ENCODE measurements at places on chromosomes 1 and 21.
A peak's percentile ranks its signal among the peaks of the same experiment; 100 is the strongest.

- no peak for DNase-seq
Observed at GRCh38 chr1:18722270-18722669, 91.6 kb downstream of the PAX7 start.

DNA sequence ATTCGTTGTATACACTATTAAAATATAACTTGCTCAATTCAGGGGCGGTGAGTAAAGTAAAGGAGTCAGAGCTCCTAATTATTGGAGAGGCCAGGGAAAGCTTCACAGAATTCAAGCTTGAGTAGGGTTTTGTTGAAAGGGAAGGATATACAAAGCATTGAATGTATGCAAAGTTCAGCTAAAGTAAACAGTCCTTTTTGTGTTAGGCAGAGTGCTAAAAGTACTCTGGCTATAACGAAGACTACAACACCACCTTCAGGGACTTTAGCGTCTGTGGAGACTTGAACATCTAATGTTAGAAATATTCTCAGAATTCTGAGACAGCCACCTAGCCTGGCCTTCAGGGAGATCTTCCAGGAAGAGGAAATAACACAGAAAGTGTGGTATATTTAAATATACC lies 1.1 kb downstream of the FALEC start:
- no peak for DNase-seq

- DNase-seq, result no peak
Observed at GRCh38 chr1:8763888-8764287, 53.6 kb downstream of the RERE start.

- DNase-seq, result no peak
Observed at GRCh38 chr1:100516857-100517256, 21.1 kb upstream of the GPR88 start.

GRCh38 chr21:44301961-44302406 lies 2.1 kb downstream of the PFKL start:
- DNase-seq, result no peak

DNA sequence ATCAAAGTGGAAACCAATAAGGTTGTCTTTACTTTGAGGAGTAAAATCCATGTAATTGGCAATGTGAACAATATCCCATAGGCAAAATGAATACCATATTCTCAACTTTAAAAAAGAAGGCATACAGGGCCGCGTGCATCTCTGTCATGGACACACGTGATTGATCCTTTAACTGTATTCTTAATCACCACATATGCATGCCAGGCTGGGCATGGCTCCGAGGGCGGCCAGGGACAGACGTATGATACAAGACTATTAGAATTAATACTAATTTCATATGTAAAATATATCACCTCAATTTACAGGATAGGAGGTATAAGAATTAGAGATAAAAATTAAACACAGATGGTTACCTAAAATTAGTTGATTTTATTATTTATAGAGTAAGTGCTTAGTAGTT lies 11.2 kb downstream of the RGS21 start:
- DNase-seq, result no peak

DNA sequence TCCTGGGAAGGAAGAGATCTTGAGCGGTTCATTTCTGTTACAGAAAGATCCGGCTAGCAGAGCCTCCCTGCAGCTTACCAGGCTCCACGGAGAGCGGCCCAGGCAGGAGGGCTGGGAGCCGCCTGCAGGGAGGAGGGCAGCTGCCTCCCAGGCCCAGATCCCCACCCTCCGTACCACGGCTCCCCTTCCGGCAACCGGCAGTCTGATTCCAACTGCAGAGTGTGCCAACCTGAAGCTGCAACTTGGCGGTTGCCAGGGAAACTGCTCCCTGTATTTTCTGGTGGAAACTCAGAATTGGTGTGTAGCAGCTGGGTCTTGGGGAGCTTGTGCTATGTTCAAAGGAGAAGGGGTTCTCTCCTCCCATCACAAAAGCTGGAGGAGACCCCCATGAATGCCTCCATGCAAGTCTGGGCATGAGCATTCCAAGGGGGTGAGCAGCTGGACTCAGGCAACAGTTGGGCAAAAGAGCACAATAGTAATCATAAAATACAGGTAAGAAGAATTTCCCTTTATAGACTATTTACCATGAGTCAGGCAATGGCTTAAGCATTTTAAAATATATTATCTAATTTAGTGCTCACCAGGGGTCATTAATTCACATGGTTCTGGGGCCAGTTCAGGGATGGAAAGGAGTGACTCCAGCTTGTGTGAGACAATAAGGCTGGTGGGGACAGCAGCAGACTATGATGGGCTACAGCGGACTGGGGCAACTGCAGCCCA lies 46.1 kb upstream of the KAZN start:
- DNase-seq, result no peak

DNA sequence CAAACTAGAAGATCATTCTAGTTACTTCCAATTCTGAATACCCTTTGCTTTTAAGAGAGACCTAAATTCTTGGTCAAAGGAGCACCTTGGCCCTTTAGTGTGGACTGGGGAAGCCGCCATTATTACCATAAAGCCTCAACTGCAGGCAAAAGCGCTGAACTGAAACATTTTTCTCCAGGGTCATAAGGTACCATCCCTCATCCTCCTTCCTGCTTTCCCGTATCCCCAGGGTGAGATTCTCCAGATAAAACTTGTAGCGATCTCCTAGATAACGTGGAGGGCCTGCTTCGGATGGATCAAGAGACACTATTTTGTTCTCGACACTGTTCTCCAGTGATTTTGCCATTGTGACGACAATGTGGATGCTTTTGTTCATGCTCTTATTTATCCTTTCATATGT lies 9.8 kb downstream of the SLAMF1 start:
- DNase-seq, result no peak

DNA sequence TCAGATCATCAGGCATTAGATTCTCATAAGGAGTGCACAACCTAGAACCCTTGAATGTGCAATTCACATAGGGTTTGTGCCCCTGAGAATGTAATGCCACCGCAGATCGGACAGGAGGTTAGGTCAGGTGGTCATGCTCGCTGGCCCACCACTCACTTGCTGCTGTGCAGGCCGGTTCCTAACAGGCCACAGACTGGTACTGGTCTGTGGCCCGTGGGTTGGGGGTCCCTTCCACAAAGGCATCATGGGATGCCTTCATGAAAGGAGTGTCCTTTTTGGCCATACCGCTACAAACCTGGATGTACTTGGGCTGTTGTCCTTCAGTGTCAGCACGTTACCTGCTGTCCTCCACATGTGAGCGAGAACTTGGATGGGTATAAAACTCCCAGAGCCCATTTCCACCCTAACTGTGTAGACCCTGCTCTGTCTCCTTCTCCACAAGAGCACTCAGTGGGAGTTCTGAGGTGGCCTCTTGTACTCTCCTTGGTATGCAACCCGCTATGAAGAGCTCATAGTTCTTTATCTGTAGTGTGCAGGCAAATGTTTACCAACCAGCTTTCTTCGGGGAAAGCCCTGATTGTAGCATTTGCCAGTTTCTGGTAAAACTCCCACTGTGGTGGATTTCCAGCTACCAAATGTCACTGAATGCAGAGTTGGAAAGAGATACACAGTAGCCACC lies 41.7 kb upstream of the SLC19A1 start:
- DNase-seq, result no peak

- no peak for DNase-seq
Observed at GRCh38 chr21:22961258-22961657, 1963.0 kb downstream of the NCAM2 start.

GRCh38 chr1:206575165-206575893 lies 36.9 kb downstream of the EIF2D start:
- peak; percentile 74 for DNase-seq

GRCh38 chr1:19049128-19049768 lies 92.8 kb upstream of the IFFO2 start:
- no peak for DNase-seq

DNA sequence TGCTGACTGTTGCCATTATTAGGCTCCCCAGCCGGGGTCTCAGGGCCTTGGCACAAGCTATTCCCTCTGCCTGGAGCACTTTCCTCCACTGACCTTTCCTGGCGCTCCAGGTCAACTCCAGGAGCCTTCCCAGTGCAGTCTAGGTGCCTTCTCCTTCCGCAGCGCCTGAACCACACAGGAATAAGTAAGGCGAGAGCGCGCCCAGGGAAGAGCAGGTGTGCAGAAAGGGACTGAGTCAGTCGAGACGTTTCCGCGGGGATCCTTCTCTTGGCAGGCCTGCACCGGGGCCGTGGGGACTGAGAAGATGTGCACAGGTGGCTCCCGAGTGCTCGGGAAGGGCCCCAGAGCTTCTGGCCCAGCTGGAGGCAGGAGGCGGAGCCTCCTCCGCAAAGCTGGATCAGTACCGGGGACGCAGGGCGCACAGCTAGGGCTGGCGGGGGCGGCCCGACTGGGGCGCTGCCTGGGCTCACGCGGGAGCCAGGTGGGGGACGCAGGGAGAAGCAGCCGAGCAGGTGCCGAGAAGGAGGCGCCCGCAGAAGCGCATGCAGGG lies 765 bp upstream of the BMP8A start:
- no peak for DNase-seq

DNA sequence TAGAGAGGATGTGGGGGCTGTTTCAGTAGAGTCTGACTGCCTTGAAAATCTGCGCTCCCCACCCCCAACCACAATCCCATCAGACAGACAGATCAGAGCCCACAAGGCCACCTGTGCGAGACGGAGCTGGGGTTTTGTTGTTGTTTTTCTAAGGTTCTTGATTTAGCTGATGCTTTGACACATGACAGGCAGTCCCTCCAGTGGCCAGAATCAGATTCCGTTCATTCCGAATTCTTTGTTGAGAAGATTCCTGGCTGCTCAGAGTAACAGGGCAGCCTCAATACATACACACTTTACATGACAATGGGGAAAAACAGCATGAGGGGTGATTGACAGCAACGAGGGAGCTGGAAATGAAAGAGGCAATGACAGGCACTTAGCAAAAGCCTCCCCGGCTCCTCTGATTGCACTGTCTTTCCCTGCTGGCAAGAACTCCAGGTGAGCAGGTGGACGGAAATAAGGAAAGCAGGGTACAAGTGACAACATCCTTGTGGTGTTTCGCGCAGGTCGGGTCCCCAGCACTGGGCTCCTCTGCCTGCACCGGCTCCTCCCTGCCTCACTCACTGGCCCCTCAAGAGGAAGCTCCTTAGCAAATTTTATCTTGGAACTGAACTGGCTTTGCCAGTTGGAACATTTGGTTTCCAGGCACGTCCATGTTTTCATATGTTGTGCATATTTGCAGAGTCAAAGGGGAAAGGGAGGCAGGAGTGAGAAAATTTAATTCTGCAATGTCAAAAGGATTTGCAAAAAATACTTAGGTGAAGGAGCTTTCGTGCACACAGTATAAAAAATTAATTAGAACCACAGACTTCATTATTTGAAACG lies 148.7 kb downstream of the PGBD5 start:
- DNase-seq, result no peak

- peak; percentile 60 for DNase-seq
Observed at GRCh38 chr1:209850342-209850979, 22.7 kb downstream of the UTP25 start.

- DNase-seq, result no peak
Observed at GRCh38 chr1:22828484-22829308, 118.1 kb downstream of the EPHB2 start.

- DNase-seq, result no peak
Observed at GRCh38 chr1:59310549-59311250, 13.8 kb downstream of the FGGY start.

DNA sequence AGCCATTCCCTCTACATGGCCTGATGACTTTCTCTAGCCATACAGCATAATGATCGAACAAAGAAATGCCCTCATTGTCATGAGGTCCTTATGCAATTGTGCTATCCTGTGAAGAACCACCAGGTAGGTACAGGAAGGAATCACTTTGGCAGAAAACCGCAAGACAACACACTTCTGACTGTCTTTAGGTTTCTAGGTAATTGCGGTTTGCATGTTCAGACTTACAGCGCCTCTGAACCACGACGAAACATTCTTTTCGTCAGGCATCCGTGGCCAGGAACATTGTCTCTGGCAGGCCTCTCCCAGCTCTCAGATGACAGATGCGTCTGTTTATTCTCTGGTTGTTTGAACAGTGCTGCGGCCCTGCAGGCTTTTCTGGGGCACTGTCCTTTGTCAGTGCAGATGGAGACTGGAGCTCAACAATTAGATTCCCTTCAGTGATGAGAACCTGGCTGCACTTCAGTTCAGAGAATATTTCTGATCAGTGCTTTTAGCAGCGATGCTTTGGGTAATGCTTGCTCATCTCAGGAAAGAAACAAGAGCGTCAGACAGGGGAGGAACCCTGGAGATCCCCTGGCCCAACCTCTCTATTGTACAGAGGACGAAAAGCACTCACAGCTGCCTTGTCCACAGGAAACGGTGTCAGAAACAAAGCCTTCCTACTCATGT lies 63.4 kb downstream of the B3GALT5 start:
- DNase-seq, result peak; percentile 57

DNA sequence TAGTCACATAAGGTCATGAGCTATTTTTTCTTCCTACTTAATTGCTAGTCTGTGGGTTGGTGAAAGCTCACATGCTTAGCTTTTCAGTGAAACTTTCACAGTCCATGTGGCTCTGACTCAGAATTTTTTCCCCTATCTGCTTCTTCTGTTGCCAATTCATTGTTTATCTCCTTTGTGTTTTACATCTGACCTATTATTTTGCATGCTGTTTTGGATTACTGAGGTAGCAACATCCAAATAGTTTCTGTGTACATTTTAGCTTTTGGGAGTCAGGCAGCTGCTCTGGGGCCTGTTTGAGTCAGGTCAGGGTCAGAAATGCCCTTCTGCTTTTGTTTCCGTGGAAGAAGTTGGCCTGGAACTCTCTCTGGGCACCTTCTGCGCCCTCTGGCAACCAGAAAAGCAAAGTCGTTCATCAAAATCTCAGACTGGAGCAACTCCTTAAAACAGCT lies 40.0 kb downstream of the ROR1 start:
- peak; percentile 68 for DNase-seq

Data from AG08395 (cell line).